ENCODE measurements at places on chromosomes 5 and 9.

- DNase-seq = no peak
These were observed 55.2 kb upstream of the SLIT3 start for GRCh38 chr5:169356181-169356580.

- no peak for DNase-seq
These were observed 697 bp downstream of the SLC1A1 start for GRCh38 chr9:4490705-4491625.

DNA sequence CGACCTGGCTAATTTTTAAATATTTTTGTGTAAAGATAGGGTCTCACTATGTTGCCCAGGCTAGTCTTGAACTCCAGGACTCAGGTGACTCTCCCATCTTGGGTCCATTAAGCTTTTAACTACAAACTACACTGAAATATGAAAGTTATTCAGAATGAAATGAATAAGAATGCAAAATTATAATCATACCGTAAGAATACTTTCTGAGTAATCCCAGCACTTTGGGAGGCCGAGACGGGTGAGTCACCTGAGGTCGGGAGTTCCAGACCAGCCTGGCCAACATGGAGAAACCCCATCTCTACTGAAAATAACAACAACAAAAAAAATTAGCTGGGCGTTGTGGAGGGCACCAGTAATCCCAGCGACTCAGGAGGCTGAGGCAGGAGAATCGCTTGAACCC is 1.1 kb upstream of the ORM1 start:
- DNase-seq = no peak

DNA sequence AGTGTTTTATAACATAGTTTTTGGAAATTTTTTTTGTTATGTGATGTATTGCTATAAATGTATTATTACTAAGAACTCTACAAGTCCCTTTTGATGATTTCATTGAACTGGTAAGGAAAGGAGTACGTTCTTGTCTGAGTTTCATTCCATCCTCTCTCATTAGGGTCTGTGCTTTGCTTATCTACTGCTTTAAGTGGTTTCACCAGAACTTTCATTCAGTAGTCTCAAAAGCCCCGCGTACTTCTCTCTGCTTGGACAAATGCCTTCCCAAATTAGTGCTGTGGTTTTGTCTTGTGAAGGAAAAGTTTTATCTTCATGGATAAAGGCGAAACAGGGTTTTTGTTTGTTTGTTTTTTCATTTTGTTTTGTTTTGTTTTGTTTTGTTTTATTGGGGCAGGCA is 469.8 kb upstream of the WWC1 start:
- DNase-seq = no peak

GRCh38 chr9:5825223-5825622 is 7.7 kb downstream of the ERMP1 start:
- no peak for DNase-seq

GRCh38 chr9:19378647-19379046 is 1.4 kb downstream of the RPS6 start:
- no peak for DNase-seq

GRCh38 chr9:35028341-35028740 is 38.8 kb downstream of the DNAJB5 start:
- no peak for DNase-seq

- DNase-seq = no peak
These were observed 44.1 kb upstream of the ITGA2 start for GRCh38 chr5:52945040-52945439.

GRCh38 chr9:132061526-132061925 is 18.1 kb downstream of the MED27 start:
- no peak for DNase-seq

- DNase-seq = no peak
These were observed 1007.0 kb upstream of the NUDT12 start for GRCh38 chr5:104569621-104570020.

GRCh38 chr9:81150016-81150625 is 539.2 kb downstream of the TLE1 start:
- no peak for DNase-seq

- no peak for DNase-seq
These were observed 336.9 kb upstream of the PDE4D start for GRCh38 chr5:60230456-60230855.

DNA sequence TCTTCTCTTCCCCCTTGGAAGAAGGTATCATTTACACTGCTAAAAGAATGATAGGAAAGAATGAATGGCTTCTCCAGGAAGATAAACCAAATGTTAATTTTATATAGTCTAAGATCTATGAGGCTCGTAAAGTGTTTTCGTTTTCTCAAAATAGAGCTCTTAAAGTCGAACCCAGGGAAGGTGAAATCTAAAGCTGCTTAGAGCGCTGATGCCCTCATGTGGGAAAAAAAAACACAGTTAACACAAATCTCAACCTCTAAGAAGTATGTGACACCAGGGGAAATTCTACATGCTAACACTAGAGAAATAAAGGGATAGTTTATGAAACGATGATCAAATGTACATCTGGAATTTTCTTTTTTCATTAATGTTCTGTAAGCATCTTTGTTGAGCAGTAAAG is 257.9 kb downstream of the RASEF start:
- no peak for DNase-seq

- DNase-seq = no peak
These were observed 12.4 kb downstream of the POLK start for GRCh38 chr5:75524071-75524470.

GRCh38 chr5:8094304-8094703 is 225.4 kb downstream of the MTRR start:
- DNase-seq = no peak

GRCh38 chr9:91119142-91119541 is 242.6 kb downstream of the AUH start:
- no peak for DNase-seq

DNA sequence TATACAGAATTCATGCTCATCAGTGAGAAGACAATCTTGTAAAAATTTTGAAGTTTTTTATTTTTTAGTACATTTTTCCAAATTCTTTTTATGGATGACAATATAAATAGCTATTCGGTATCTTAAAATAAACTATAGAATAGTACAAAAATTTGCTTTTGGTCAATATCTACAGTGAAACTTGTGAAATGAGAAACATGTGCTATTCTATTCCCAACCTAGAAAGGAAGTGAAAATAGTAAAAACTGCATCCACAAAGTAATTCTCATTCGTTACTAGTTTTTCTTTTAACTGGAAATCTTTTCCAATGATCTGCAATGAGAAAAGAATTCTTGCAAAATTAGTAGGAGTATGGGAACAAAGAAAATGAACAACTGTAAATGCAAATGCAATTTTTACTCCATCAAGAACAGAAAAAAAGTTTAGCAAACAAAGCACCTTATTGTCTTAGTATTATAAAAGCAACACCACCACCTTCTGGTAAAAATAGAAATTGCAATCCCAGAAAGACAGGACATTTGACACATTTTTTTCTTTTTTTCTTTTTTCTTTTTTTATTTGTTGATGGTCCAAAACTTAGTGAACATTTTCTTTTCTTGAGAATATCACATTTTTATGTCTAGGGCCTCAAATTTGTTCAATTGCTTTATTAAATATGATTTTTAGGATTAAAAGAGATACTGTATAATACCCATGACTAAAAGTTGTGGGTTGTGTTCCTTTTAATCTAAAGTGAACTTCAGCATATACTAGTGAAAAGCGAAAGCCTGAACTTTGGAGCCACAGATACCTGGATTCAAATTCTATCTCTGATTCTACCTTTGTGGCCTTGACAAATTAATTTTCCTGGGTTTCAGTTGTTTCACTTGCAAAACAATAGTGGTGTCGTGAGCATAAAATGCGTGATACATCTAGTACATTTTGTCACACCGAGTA is 72.3 kb downstream of the SLCO4C1 start:
- no peak for DNase-seq

DNA sequence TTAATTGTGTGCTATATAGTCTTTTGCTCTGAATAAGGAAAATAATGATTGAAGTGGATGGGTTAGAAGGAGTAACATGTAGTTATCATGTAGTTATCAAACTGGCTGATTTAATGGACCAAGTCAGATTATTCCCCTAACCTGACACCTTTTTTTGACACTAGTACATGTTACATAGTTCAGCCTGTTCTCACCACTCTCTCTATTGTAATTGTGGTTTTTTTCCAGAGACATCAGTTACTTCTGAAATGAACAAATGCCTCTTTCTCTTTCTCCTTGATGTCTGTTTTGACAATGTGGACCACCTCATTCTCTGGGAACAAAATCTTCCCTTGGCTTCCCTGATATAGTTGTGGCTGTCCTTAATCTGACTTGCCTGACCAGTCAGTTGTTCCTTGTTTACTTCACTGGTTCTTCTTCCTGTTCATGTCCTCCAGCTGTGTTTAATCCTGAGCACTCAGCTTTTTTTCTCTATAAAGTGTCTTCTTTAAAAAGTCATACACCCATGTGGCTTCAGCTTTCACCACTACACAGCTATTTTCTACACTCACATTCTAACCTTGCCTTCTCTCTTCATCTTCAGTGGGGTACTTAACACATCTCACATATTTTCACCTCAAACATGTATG is 243.4 kb downstream of the ARRDC3 start:
- DNase-seq = no peak

- no peak for DNase-seq
These were observed 29.7 kb downstream of the ZNF462 start for GRCh38 chr9:106892632-106893031.

DNA sequence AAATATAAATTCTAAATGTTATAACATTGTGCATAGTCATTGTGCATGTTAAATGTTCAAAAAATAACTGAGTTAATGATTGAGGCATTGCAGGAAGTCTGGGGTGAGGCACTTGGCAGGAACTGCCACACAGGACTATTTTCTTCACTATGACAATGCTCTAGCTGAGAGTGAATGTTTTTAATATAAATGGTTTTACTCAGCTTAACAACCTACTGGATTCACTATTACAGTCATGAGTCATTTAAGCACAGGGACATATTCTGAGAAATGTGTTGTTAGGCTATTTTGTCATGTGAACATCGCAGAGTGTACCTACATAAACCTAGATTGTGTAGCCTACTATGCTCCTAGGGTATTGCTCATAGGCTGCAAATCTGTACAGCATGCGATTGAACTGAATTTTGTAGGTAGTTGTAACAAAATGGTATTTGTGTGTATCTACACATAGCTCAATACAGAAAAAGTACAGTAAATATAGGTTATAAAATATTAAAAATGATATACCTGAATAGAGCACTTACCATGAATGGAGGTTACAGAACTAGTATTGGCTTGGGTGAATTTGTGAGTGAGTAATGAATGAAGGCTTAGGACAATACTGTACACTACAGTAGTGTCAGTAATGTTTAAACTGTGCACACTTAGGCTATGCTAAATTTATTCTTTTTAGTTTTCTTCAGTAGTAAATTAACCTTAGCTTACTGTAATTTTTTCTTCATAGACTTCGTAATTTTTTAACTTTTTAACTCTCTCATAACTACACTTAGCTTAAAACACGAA is 346.1 kb upstream of the PTGER4 start:
- DNase-seq = no peak

DNA sequence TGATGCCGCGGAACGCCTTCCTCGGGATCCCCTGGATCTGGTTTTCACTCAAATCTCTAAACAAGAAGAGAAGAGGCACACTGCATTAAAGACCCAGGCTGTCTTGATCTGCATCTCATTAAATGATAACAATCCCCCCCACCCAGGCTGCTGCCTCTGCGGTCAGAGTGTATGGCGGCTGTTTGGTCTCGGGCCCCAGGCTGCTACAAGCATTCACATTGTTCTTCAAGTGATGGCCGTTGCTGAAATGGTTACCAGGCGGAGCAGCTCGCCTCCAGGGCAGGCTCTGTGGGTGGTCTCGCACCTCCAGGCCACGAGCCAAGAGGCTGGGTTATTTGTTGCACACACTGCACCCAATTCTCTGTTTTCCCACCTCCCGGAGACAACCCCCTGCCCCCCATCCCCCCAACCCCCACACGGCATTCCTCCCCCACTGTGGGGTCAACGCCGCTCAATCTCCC is 304.1 kb upstream of the PANK3 start:
- no peak for DNase-seq

GRCh38 chr5:32932241-32932935 is 221.3 kb downstream of the NPR3 start:
- no peak for DNase-seq

DNA sequence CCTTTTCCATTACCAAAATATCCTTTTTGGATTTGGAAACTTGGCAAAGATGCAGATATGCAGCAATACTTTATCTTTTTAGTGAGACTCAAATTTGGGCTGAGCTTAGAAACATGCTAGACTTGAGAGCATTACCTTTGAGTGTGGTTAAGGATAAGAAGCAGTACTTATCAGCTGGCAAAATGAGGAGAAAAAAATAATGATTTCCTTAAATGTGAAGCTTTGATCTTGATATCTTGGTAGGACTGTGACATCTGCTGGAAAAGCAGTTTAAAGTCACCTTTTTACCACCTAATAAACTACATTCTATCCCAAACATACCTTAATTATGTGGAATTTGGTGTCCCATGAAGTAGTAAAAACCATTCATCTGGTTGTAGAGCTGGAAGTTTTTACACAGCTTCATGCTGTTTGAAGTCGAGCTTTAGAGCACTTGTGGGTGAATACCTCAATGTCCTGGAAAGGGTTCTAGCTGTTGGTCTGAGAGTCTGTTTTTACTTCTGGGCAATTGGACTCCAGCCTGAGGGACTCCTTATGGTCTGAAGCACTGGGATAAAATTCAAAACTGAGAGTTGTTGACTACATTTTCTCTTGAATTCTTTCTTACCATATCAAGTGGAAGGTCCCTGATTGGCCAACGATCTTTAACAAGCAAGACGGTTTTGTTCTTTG is 53.4 kb downstream of the LRRC70 start:
- no peak for DNase-seq

- no peak for DNase-seq
These were observed 1982.4 kb downstream of the EFNA5 start for GRCh38 chr5:105688227-105688792.

DNA sequence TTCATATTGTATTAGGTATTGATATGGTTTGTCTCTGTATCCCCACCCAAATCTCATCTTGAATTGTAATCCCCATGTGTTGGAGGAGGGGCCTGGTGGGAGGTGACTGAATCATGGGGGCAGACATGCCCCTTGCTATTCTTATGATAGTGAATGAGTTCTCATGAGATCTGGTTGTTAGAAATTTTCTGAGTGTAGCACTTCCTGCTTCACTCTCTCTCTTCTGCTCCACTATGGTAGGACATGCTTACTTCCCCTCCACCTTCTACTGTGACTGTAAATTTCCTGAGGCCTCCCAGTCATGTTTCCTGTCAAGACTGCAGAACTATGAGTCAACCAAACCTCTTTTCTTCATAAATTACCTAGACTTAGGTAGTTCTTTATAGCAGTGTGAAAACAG is 187.4 kb upstream of the SLC24A2 start:
- peak; percentile 37 for DNase-seq

All from stimulated activated CD4-positive, alpha-beta T cell treated with anti-CD3 and anti-CD28 coated beads, Interleukin-4, amount 100 ng/mL, for 1 hour (primary cell).